ENCODE measurements at places on chromosomes 7 and 10. TPM values are rescaled to one million over a fixed set of nuclear protein-coding genes. Genes with fewer than 3 reads are reported as not detected.

- no peak for DNase-seq
Measured at GRCh38 chr7:20894806-20895205, 108.1 kb upstream of the SP8 start.

GRCh38 chr7:36188266-36188665 is 35.2 kb downstream of the EEPD1 start:
- no peak for DNase-seq

GRCh38 chr7:265192-265997 is 24.6 kb upstream of the FOXL3 start:
- DNase-seq = no peak

The ACBD5 gene
- total RNA-seq = 49.7 TPM

GRCh38 chr7:16084370-16084769 is 337.0 kb downstream of the CRPPA start:
- no peak for DNase-seq

GRCh38 chr7:131225619-131226513 is 101.8 kb upstream of the MKLN1 start:
- DNase-seq = no peak
